ENCODE measurements at places on chromosomes 3 and 15. TPM values are rescaled to one million over a fixed set of nuclear protein-coding genes. Genes with fewer than 3 reads are reported as not detected.

DNA sequence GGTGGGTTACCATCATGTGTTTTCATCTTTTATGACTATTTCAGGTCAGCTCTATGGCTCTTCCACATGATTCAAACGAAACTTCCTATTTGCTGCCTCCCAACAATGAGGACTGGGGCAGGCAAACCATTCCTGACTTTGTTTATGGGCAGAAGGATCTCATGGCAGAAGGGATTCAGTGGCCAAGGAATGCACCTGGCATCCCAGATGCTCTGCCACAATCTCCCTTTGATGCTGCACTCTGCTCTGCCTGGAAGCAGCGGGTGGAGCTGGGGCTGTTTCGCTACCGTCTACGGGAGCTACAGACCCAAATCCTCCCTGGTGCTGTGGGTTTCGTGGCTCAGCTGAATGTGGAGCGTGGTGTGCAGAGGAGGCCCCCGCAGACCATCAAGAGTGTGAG, 6.8 kb downstream of the GDPGP1 start:
- no peak for DNase-seq
- H3K36me3 ChIP-seq: no peaks in the 10 kb centered on the region
- H3K4me3 ChIP-seq: no peak overlapping the region
- no peak overlapping the region for H3K27ac ChIP-seq
- H3K27me3 ChIP-seq: no peaks in the 10 kb centered on the region

- H3K4me1 ChIP-seq: peaks cover 23% of the 10 kb centered on the region
- no peaks in the 10 kb centered on the region for H3K36me3 ChIP-seq
- H3K4me3 ChIP-seq: peak overlapping the region; percentile 92
- H3K27ac ChIP-seq: no peak overlapping the region
Measured at GRCh38 chr15:88257311-88258092, 963 bp upstream of the NTRK3 start.

- no peak for DNase-seq
- peaks cover 60% of the 10 kb centered on the region for H3K4me1 ChIP-seq
- H3K27me3 ChIP-seq: no peaks in the 10 kb centered on the region
- no peak overlapping the region for H3K4me3 ChIP-seq
Measured at GRCh38 chr15:98899272-98900021, 108.1 kb downstream of the PGPEP1L start.

GRCh38 chr3:53490459-53490968, 3.9 kb upstream of the CACNA1D start:
- H3K36me3 ChIP-seq: no peaks in the 10 kb centered on the region
- H3K27ac ChIP-seq: no peak overlapping the region
- DNase-seq: no peak

DNA sequence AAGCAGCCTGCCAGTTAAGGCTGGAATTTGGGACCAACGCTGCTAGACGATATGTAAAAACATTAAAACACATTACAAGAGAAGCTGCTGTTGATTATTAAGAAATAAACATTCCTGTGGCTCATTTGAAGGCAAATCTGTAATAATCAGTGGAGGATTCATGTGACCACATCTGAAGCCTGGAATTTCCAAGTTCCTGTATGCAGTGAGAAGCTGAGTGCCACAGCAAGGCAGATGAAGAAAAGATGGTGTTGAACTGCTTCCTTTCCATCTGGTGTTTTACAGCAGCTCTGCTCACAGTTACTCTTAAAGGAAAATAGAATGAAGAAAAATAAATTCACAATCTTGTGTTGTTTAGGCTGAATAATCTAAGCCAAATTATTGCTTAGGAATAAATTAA, 139.3 kb upstream of the ROBO2 start:
- no peaks in the 10 kb centered on the region for H3K4me1 ChIP-seq
- H3K36me3 ChIP-seq: no peaks in the 10 kb centered on the region
- no peak for DNase-seq
- no peak overlapping the region for H3K4me3 ChIP-seq

DNA sequence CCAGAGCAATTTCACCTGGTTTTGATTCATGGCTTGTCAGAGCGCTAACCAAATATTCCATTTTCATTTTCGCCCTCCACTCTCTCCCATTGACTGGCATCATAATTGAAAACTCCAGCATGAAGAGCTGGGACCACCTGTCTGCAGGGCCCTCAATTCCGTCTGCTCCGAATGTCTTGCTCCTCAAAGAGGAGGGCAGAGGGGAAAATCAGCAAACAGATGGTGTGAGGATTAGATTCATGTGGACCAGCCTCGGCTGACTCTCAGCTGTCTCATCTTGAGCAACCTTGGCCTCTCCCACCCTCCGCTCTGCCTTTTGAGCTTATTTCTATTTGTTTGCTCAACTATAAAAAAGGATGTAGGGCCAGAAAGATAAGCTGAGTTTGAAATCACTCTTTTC, 512.2 kb upstream of the PPP2R3A start:
- H3K27ac ChIP-seq: peak overlapping the region; percentile 12
- peaks cover 5% of the 10 kb centered on the region for H3K27me3 ChIP-seq
- no peak for DNase-seq
- peaks cover 17% of the 10 kb centered on the region for H3K4me1 ChIP-seq

DNA sequence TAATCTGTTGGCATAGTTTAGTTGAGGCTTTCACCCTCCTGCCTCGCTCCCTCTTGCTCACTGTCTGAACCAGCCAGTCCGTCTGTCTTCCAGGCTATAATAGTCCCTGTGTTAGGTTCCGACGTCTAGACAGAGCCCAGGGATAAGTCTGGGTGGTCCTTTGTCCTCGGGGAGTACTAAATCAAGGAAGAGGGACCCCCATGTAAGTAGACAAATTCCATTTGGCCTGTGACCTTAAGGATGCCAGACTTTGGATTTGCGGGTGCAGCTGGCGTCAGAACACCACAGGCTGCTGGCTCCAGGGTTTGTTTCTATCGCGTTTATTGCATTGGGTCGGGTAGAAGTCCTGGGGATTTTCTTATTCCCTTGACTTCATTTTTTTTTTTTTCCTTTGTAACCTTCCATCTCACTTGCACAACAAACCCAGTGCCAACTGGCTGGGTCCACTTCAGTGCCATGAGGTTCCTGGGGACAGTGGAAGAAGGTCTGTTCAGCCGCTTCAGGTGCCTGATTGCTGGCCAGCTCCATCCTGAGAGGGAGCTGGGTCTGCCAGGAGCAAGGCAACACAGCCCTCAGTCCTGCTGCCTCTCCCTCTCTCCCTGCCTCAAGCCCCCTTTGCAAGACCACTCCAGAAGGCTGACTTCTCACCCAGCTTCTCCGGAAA, 95.4 kb upstream of the KLHL25 start:
- H3K27ac ChIP-seq: no peak overlapping the region
- no peak overlapping the region for H3K4me3 ChIP-seq
- H3K4me1 ChIP-seq: peaks cover 3% of the 10 kb centered on the region
- peaks cover 18% of the 10 kb centered on the region for H3K27me3 ChIP-seq
- H3K36me3 ChIP-seq: no peaks in the 10 kb centered on the region
- no peak for DNase-seq

DNA sequence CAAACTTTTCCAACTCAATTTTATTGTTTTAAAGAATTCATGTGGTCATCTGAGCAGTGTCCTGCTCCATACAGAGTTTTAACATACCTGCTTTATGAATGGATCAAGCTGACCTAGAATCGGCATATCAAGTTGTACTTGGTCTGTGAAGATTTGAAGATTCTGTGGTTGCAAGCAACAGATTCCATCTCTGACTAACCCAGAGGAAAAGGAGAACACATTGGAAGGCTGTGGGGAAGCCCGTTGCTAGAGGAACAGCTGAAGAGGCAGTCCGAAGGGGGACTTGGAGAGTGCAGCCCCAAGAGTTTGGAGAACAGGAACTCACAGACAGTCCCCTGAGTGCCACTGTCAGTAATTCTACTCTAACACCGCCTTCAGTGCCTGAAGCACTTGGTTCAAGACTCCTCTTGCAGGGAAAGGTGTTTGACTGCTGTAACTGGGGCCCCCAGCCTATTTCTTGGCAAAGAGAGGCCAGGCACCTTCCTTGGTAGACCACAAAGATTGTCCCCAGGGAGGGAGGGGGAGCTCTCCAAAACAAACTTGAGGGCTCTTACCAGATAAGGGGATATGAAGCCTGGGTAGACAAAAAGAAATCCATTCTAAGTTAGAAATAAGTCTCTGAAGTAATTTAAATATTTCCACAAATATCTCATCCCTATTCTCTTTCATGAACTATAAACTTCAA, 88.8 kb downstream of the LARS2 start:
- DNase-seq: no peak
- no peak overlapping the region for H3K27ac ChIP-seq
- no peak overlapping the region for H3K4me3 ChIP-seq
- H3K4me1 ChIP-seq: peaks cover 8% of the 10 kb centered on the region
- no peaks in the 10 kb centered on the region for H3K27me3 ChIP-seq

GRCh38 chr15:57614241-57614640, 22.5 kb downstream of the MYZAP start:
- H3K27me3 ChIP-seq: no peaks in the 10 kb centered on the region
- no peak for DNase-seq
- H3K4me1 ChIP-seq: no peaks in the 10 kb centered on the region
- H3K4me3 ChIP-seq: no peak overlapping the region
- no peak overlapping the region for H3K27ac ChIP-seq

DNA sequence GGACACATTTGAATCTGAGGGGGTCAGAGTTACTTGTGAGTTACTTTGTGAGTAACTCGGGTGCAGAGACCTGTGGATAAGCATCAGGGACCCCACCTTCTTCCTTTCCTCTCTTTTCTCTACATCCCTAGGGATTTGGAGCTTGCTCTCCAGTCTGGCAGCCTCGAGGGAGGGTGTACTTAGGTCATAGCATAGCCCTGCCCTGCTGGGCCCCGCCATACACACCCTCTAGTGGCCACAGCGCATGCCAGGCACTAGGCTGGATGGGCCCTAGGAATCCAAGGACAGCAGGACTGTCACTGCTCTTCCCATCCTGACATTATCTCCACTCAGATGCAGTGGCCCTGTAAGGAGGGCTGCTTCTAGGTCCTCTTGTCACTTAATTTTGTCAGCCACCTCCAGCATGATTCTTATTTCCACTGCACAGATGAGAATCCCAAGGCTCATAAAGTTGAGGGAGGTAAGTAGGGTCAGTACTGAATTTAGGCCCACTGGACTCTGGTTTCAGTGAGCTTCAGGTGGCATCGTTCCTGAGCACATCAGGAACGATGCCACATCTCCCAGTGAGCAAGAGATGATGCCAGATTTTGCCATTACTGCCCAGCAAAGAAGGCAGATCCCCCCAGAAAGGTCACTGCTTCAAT, 3.6 kb upstream of the SMAD6 start:
- H3K4me1 ChIP-seq: peaks cover 21% of the 10 kb centered on the region
- H3K4me3 ChIP-seq: peak overlapping the region; percentile 79
- DNase-seq: peak; percentile 57
- H3K36me3 ChIP-seq: no peaks in the 10 kb centered on the region
- no peak overlapping the region for H3K27ac ChIP-seq
- H3K27me3 ChIP-seq: peaks cover 9% of the 10 kb centered on the region

GRCh38 chr3:72282918-72283317, 498.0 kb upstream of the PROK2 start:
- H3K27ac ChIP-seq: no peak overlapping the region
- DNase-seq: no peak
- H3K4me1 ChIP-seq: no peaks in the 10 kb centered on the region
- H3K4me3 ChIP-seq: no peak overlapping the region
- no peaks in the 10 kb centered on the region for H3K36me3 ChIP-seq
- peaks cover 4% of the 10 kb centered on the region for H3K27me3 ChIP-seq

DNA sequence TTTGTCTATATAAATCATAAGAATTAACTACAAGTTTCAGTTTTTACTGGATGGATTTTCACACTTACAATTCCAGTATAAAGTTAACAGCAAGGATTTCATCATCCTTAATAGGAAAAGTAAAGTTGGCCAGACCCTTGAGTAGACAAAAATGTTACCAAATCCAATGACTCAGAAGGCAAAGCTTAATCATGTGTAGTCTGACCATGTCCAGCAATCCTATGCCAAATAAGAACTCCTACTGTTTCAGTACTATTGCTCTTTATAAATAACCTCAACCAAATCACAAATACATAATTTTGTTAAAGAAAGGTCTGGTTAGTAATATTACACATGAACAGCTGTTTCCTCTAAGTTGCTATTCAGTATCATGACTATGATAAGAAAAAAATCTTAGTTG, 35.0 kb downstream of the PLOD2 start:
- no peaks in the 10 kb centered on the region for H3K27me3 ChIP-seq
- no peaks in the 10 kb centered on the region for H3K4me1 ChIP-seq
- H3K36me3 ChIP-seq: peaks cover 5% of the 10 kb centered on the region

Gene C2CD4B
- not detected for total RNA-seq

Gene CFAP161
- total RNA-seq: not detected

Gene NEK11
- total RNA-seq: 4.9 TPM

Gene C3orf80
- 0.44 TPM for total RNA-seq

Gene LMAN1L
- not detected for total RNA-seq

Gene LRRC28
- 34.4 TPM for total RNA-seq

Gene KCNMB2
- total RNA-seq: 0.32 TPM

All from neural crest cell (in vitro differentiated cells).